ENCODE measurements at places on chromosomes 13 and 19. TPM values are rescaled to one million over a fixed set of nuclear protein-coding genes. Genes with fewer than 3 reads are reported as not detected.

- H3K4me1 ChIP-seq = peaks cover under 1% of the 10 kb centered on the region
- no peaks in the 10 kb centered on the region for H3K36me3 ChIP-seq
- peak; percentile 68 for DNase-seq
- H3K4me3 ChIP-seq = no peak overlapping the region
- no peak overlapping the region for H3K27ac ChIP-seq
Observed at GRCh38 chr19:40592170-40592569, 9.0 kb upstream of the LTBP4 start.

DNA sequence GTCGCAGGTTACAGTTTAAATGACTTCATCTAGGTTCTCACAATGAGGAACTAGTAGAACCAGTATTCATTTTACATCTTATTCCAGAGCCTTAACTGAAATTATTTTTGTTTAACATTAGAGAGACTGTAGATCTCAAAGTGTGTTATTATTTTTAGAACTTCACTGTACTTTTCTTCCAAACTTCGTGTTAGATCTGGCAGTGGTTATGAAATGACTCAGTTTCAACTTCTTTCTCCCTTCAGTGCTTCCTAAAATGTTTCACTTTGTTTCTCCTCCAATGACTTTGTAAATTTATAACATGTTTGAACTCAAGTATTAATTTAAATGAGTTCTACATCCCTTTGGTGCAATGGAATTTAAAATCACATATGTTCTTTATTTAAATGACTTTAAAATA is 139.3 kb downstream of the PCDH9 start:
- H3K27me3 ChIP-seq = no peaks in the 10 kb centered on the region
- DNase-seq = no peak
- no peak overlapping the region for H3K27ac ChIP-seq
- no peaks in the 10 kb centered on the region for H3K4me1 ChIP-seq
- no peak overlapping the region for H3K4me3 ChIP-seq

GRCh38 chr19:6568816-6569215 is 22.1 kb downstream of the CD70 start:
- H3K36me3 ChIP-seq = no peaks in the 10 kb centered on the region
- no peaks in the 10 kb centered on the region for H3K4me1 ChIP-seq
- no peak overlapping the region for H3K27ac ChIP-seq
- no peaks in the 10 kb centered on the region for H3K27me3 ChIP-seq
- DNase-seq = no peak
- no peak overlapping the region for H3K4me3 ChIP-seq

DNA sequence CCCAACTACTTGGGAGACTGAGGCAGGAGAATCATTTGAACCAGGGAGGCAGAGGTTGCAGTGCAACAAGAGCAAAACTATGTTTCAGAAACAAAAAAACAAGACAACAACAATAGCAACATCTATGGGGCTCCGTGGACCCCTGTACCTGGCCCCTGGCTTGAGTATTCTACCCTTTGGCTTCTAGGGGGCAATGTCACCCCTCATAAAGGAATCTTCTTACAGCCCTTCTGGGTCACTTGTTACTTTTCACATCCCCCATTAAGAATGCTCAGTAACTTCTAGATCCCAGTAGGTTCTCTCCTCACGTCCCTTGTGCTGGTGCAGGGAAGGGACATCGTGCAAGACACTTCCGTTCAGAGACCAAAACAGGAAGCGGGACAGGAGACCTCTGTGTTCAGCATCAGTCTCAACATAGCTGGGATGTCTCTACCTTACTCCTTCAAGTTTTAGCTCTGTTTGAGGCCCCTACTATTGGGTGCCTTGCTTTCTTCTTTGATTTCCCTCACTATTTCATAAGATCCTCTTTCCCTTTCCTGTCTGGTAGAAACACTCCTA is 218.1 kb upstream of the ARGLU1 start:
- no peak overlapping the region for H3K4me3 ChIP-seq
- H3K27me3 ChIP-seq = peaks cover 3% of the 10 kb centered on the region
- DNase-seq = no peak
- H3K36me3 ChIP-seq = no peaks in the 10 kb centered on the region

- H3K4me1 ChIP-seq = no peaks in the 10 kb centered on the region
- H3K27me3 ChIP-seq = no peaks in the 10 kb centered on the region
- H3K36me3 ChIP-seq = no peaks in the 10 kb centered on the region
- no peak overlapping the region for H3K4me3 ChIP-seq
- no peak overlapping the region for H3K27ac ChIP-seq
- DNase-seq = peak; percentile 2
Observed at GRCh38 chr13:43629691-43630480, 156.9 kb downstream of the ENOX1 start.

- peak overlapping the region; percentile 18 for H3K27ac ChIP-seq
- H3K4me3 ChIP-seq = peak overlapping the region; percentile 14
- peak; percentile 80 for DNase-seq
- no peaks in the 10 kb centered on the region for H3K36me3 ChIP-seq
- peaks cover 23% of the 10 kb centered on the region for H3K4me1 ChIP-seq
Observed at GRCh38 chr13:99677116-99677951, 176.1 kb downstream of the TM9SF2 start.

DNA sequence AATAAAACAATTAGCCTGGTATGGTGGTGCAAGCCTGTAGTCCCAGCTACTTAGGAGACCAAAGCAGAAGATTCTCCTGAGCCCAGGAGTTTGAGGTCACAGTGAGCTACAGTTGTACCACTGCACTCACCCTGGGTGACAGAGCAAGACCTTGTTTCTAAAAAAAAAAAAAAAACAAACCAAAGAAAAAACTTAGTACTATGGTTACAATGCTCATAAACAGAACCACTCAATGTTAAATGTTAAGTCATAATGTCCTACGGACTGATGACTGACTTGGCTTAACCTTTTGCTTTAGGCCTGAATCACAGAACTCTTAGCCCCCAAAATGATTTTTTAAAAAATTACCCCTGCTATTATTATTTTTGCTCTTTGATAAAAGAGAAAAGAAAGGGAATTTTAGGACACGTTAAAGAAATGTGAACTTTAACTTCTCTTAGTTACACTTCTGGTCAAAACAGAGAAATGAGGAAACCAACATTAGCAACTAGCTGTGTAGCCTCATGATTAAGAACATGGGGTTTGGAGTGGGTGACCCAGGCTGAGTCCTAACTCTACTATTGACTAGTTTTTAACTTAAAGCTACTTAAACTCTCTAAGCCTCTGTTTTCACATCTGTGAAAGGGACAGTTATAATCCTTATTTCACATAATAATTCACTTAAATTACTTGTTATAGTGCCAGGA is 13.7 kb upstream of the ELF1 start:
- H3K27me3 ChIP-seq = no peaks in the 10 kb centered on the region
- no peaks in the 10 kb centered on the region for H3K4me1 ChIP-seq
- no peak overlapping the region for H3K4me3 ChIP-seq

DNA sequence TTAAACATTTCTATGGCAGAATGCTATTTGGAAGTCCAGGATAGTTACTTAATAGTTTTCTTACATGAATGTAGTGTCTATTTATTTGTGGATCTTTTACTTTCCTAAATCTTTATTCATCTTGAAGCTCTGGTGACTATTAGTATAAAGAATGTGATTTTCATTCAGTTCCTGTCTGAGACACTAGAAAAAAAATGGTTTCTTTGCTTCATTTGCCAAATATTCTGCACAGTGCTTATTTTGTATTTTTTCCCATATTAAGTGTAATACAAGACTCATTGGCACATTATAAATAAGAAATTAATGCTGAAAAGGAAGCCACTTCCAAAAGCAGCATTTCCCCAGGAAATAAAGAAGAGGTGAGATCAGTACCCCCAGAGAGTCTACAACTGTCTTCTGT is 109.8 kb downstream of the POSTN start:
- H3K27me3 ChIP-seq = no peaks in the 10 kb centered on the region
- peak; percentile 42 for DNase-seq
- peaks cover 2% of the 10 kb centered on the region for H3K4me1 ChIP-seq
- no peak overlapping the region for H3K27ac ChIP-seq

DNA sequence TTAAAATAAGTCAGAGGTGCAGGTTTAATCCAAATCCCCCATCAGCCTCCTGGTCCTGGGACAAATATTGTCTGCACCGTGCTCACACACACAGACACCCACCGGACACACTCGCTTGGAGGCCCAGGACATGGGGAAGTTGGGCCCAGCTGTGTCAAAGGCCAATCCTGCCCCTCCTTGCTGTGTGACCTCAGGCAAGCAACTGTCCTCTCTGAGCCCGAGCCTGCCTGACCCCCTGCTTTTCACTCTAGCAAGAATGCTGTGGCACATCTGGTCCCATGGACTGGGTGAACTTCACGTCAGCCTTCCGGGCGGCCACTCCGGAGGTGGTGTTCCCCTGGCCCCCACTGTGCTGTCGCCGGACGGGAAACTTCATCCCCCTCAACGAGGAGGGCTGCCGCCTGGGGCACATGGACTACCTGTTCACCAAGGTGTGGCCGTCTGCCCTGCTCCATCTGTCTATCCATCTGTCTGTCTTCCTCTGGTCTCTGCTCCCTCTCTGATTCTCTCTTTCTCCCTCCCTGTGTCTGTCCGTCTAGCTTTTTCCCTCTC is 9.3 kb downstream of the UPK1A start:
- no peaks in the 10 kb centered on the region for H3K4me1 ChIP-seq
- no peak overlapping the region for H3K4me3 ChIP-seq
- DNase-seq = no peak
- no peak overlapping the region for H3K27ac ChIP-seq

DNA sequence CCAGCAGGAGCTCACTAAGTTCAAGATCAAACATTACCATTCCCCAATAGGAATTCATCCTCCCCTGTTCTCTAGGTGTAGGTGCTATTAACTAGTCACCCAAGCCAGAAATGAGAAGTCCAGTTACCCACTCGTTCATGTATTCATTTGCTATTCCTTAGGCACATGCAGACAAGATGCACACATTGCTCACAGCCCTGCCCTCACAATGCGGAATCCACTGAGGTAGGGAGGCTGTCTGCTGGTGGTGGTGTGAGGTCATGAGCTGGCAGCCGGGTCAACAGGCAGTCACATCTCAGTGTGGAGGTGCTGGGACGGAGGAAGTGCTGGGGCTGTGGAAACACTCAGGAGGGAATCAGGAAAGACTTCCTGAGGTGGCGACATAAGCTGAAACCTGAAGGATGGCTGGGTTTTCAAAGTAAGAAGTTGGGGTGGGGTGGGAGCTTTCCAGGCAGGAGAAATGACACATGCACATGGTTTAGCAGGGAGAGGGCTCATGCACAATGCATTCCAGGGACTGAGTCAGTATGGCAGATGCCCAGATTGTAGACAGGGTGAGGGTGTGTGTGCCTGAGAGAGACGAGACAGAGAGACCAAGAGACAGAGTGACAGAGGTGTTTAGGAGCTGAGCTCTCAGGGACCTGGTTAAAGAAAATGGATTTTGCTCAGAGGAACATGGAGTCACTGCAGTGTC is 117.6 kb downstream of the USP12 start:
- no peaks in the 10 kb centered on the region for H3K4me1 ChIP-seq
- no peak overlapping the region for H3K4me3 ChIP-seq
- H3K27ac ChIP-seq = no peak overlapping the region
- DNase-seq = no peak
- no peaks in the 10 kb centered on the region for H3K27me3 ChIP-seq

DNA sequence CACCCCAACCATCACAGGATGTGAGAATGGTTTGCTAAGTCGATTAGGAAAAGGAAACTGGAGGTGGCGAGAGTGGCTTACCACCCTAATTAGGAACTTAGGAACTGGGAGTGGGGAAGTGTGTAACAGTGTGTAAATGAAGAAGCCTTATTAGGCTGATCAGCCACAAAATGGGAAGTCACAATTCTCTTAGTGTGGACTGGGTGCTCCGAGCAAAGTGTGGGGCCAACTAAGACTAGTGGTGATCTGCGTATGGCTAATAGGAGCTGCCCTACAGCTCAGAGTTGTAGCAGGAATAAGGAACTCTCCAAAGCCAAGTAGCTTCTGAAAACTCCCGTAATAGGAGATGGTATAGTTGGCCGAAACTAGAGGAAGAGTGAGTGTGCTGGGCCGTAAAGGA is 7.6 kb downstream of the SIGLEC11 start:
- no peak overlapping the region for H3K27ac ChIP-seq
- H3K4me1 ChIP-seq = no peaks in the 10 kb centered on the region
- H3K36me3 ChIP-seq = no peaks in the 10 kb centered on the region
- H3K27me3 ChIP-seq = no peaks in the 10 kb centered on the region
- DNase-seq = no peak

LILRB1 gene
- not detected for total RNA-seq

GRCh38 chr19:56123266-56123891 is 2.3 kb upstream of the ZNF787 start:
- no peak for DNase-seq
- H3K36me3 ChIP-seq = no peaks in the 10 kb centered on the region
- peaks cover 10% of the 10 kb centered on the region for H3K4me1 ChIP-seq
- no peak overlapping the region for H3K27ac ChIP-seq
- H3K27me3 ChIP-seq = no peaks in the 10 kb centered on the region
- no peak overlapping the region for H3K4me3 ChIP-seq

TEX26 gene
- total RNA-seq = not detected

STRN4 gene
- total RNA-seq = 157 TPM

DNA sequence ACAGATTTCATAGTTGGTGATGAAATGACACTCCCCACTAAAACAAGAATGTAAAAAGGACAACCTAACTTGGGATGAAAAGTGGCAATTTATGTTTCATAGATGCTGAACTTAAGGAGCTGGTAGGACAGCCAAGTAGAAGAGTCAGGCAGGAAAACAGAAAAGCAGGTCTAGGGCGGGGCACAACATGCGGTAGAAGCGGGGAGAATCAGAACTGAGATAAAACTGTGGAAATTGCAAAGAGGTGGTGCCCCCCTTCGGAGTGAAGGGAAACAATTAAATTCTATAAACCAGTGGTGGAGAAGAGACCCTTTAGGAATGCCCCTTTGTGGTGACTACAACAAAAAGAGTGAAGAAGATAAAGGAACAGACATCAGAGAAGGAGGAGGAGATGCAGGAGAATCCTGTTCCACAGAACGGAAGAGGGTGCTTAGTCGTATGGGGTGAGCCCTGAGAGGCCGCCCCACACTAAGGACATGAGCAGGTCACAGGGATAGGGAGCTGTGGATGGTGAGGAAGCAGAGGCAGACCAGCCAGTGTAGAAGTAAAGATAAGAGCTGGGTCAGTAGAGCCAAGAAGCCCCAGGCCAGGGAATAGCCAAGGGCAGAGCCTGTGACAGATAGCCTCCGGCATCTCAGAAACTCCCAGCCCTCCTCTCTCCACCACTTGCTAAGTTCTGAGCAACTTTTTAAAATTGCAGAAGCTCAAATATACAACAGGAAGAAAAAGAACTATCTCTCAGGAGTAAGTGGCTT is 100.3 kb upstream of the DOCK9 start:
- H3K36me3 ChIP-seq = no peaks in the 10 kb centered on the region
- no peaks in the 10 kb centered on the region for H3K4me1 ChIP-seq
- no peaks in the 10 kb centered on the region for H3K27me3 ChIP-seq
- H3K27ac ChIP-seq = no peak overlapping the region

FFAR1 gene
- total RNA-seq = not detected

All from A673 (cell line).